Pulmonary artery endothelial cell (primary cell): ENCODE measurements at places on chromosomes 7 and 10. TPM values are rescaled to one million over a fixed set of nuclear protein-coding genes. Genes with fewer than 3 reads are reported as not detected.

The DYNC1I1 gene
- 3.9 and 9.6 TPM in 2 replicates for total RNA-seq

The FAM24A gene
- not detected in 2 replicates for total RNA-seq

The VIPR2 gene
- total RNA-seq: not detected in 2 replicates

The CPEB3 gene
- total RNA-seq: 0.92 and 1.5 TPM in 2 replicates

The EBLN1 gene
- not detected in 2 replicates for total RNA-seq

The CAMK1D gene
- total RNA-seq: 0.86 and 3.1 TPM in 2 replicates

The LIPM gene
- total RNA-seq: not detected in 2 replicates

The UCN3 gene
- not detected in 2 replicates for total RNA-seq

The CALN1 gene
- not detected in 2 replicates for total RNA-seq

The SPDYE6 gene
- not detected in 2 replicates for total RNA-seq

The COMMD3 gene
- total RNA-seq: 37.1 and 38.3 TPM in 2 replicates

The ZNF467 gene
- 2.3 and 2.7 TPM in 2 replicates for total RNA-seq

The GRID1 gene
- not detected in 2 replicates for total RNA-seq

The PTPRE gene
- total RNA-seq: 43.3 and 48.0 TPM in 2 replicates

The TSC22D4 gene
- total RNA-seq: 31.1 and 35.0 TPM in 2 replicates

The MYO1G gene
- total RNA-seq: 0.11 and 0.13 TPM in 2 replicates

The HOXA3 gene
- 0.53 and 0.66 TPM in 2 replicates for total RNA-seq

The PALD1 gene
- 53.7 and 90.4 TPM in 2 replicates for total RNA-seq

The NRG3 gene
- total RNA-seq: 0.04 and 0.33 TPM in 2 replicates

The CCAR1 gene
- 30.9 and 40.4 TPM in 2 replicates for total RNA-seq

The ZNF365 gene
- 0.04 and 0.40 TPM in 2 replicates for total RNA-seq

The MMD2 gene
- not detected in 2 replicates for total RNA-seq

The FAM241B gene
- total RNA-seq: 0.20 TPM in 1 of 2 replicates, not detected in the other

The TRIM50 gene
- total RNA-seq: not detected in 2 replicates

The FAM131B gene
- total RNA-seq: 1.2 and 1.5 TPM in 2 replicates

The CALHM3 gene
- total RNA-seq: not detected in 2 replicates

The HSPA14 gene
- 16.2 and 17.1 TPM in 2 replicates for total RNA-seq

The SCRN1 gene
- total RNA-seq: 29.6 and 114 TPM in 2 replicates

The GNA12 gene
- 20.4 and 31.0 TPM in 2 replicates for total RNA-seq

The ZNF804B gene
- not detected in 2 replicates for total RNA-seq

The ZNF518A gene
- total RNA-seq: 7.3 and 11.4 TPM in 2 replicates

The CCDC3 gene
- total RNA-seq: 0.18 and 0.66 TPM in 2 replicates

The TBL2 gene
- total RNA-seq: 47.0 and 83.0 TPM in 2 replicates

The AASS gene
- total RNA-seq: 34.0 and 57.1 TPM in 2 replicates

The CRHR2 gene
- total RNA-seq: not detected in 2 replicates

The CDH23 gene
- under 0.01 and 0.07 TPM in 2 replicates for total RNA-seq

The ARHGEF35 gene
- 0.40 and 0.88 TPM in 2 replicates for total RNA-seq

The ARPC1B gene
- 757 and 888 TPM in 2 replicates for total RNA-seq

The HILPDA gene
- total RNA-seq: 11.7 and 14.4 TPM in 2 replicates

The RHOBTB1 gene
- 29.1 and 38.6 TPM in 2 replicates for total RNA-seq

The SEMA3D gene
- 0.95 and 1.8 TPM in 2 replicates for total RNA-seq

The LBX1 gene
- not detected in 2 replicates for total RNA-seq

The IFIT5 gene
- total RNA-seq: 11.5 and 19.5 TPM in 2 replicates

The OPN4 gene
- total RNA-seq: not detected in 2 replicates

The ADCYAP1R1 gene
- 0.07 and 0.46 TPM in 2 replicates for total RNA-seq

The MRPL43 gene
- 53.4 and 69.3 TPM in 2 replicates for total RNA-seq

The TMEM139 gene
- not detected in 2 replicates for total RNA-seq

The CH25H gene
- 0.40 and 2.7 TPM in 2 replicates for total RNA-seq

The SFTPD gene
- not detected in 2 replicates for total RNA-seq

The MBL2 gene
- total RNA-seq: not detected in 2 replicates
